Right lung (tissue), 10 donors: ENCODE measurements at places on chromosomes 1 and 21.

DNA sequence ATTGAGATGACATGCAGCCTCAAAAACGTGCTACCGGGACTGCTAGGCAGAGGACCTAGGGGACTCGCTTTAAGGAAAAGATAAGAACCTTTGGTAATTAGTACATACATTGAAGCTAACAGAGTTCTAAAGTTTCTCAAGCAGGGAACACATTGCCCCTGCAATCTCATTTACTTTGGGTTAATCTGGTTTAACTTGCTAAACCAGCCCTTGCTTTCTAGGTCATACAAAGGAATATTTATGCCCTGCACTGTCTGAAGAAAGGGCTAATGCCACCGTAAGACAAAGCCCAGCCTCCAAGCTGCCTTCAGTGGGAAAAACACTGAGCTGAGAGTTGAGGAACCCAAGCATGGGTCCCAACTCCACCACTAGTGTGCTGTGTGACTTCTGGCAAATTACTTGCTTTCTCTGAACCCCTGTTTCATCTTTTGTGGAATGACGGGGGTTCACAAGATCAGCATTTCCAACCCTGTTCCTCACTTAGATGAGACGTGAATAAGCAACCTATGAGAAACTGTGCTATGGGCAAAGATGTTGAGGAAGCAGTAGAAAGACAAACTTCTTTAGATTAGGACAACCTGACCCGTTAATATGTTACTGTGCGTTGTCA, 66.3 kb downstream of the VWA5B1 start:
- no peak for DNase-seq

GRCh38 chr1:221874285-221875003, 132.6 kb upstream of the DUSP10 start:
- no peak for DNase-seq

DNA sequence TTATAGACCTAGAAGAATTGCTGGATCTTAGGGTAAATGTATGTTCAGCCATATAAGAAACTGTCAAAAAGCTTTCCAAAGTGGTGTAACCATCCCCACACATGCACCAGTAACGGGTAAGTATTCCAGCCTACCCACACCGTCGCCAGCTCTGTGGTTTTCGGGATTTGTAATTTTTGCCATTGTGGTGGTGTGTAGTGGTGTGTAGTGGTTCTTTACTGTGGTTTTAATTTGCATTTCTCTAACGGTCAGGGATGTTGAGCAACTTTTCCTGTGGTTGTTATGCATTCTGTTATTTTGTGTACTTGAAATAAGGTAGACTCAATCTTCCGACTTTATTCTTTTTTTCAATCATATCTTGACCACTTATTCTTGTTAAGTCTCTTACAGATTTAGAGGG, 342.4 kb upstream of the AJAP1 start:
- no peak for DNase-seq

- DNase-seq, result no peak
These were observed 15.0 kb upstream of the ID3 start for GRCh38 chr1:23574265-23574754.

DNA sequence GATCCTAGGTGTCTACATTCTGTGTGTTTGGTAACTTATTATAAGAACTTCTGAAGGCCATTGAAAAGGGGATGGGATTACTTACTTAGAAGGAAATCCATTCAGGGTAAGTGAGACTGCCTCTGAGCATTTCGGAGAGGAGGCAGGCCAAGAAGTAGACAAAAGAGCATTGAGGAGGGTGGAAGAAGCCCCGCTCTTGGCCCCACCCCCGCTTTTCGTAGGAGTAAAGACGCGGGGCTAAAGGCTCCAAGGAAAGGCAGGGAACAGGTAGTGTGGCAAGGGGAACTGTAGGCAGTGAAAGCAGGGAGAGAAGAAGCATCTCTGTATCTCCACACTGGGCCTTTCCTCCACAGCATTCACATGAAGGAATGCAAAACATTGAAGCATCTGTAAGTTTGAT, 51.8 kb upstream of the GRIK1 start:
- DNase-seq, result no peak

GRCh38 chr1:70916034-70916427, 131.6 kb downstream of the PTGER3 start:
- DNase-seq, result no peak

DNA sequence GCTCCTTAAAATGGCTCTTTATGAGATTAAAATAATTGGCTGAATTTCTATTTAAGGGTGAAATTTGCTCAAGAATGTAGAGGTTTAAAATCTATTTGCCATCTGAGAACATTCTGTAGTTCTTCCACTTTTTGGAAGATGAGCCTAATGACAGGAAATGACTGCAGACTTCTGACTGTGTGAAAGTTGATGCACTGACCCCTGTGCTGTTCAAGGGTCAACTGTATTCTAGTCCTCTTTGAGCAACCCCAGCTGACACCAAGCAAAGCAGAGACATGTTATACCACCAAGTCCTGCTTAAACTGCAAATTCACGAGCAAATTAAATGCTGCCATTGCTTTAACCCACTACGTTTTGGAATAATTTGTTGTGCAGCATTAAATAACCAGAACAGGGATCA, 26.6 kb downstream of the DDAH1 start:
- no peak for DNase-seq

DNA sequence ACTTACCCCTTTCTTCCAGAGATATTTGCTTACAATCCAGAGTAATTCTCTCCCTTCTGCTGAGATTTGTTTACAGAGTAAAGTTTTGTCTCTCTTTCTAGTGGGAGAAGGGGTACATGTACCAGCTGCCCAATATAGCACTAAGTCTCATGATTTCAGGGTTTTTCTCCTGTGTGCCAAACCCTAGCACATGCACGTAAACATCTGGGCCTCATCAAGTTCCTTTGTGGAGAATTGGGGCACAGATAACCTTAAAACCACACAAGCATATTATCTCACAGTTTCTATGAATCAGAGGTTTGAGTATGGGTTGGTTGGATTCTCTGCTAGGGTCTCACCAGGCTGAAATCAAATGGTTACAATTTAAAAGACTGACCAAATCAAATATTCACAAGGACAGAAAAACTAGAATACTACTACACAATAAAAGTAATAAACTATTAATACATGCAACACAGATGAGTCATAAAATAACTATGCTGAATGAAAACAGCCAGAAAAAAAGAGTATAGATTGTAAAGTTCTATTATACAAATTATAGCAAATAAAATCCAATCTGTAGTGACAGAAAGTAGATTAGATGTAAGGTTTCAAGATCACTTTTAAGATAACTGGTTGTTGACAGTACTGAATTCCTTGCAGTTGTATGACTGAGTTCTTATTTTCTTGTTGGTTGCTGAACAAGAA, 347.4 kb upstream of the PTBP2 start:
- DNase-seq, result no peak

- DNase-seq, result no peak
These were observed 20.4 kb downstream of the CENPF start for GRCh38 chr1:214623430-214623829.

DNA sequence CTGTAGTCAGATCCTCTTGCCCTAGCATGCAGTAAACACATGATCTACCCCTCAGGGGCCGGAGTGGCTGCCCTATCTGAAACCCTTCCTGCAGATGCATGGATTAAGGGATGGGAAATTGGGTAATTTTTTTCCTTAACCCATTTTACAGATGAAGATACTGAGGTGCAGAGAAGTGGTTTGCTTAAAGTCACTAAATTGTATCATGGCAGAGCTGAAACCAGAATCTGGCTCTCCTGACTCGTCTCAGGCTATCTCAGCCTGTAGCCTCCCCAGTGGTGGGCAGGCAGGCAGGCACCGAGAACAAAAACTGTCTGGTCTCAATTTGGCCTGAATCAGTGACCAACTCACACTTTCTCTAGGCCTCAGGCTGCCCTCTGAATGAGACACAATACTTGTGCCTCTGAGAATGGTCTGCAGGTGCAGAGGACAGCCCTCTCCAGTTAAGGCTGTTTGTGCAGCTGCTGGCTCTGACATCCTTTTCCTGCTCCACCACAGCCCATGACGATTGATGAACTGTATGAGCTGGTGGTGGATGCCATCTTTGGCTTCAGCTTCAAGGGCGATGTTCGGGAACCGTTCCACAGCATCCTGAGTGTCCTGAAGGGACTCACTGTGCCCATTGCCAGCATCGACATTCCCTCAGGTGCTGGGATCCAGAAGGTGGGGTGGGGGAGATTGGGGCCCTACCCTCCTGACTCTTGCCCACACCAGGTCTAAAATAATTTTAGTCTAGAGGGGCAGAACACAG, 1.5 kb downstream of the NAXE start:
- DNase-seq, result no peak
